Karpas-422 (cell line): ENCODE measurements at places on chromosomes 1 and 21.

- DNase-seq: peak; percentile 12
Observed at GRCh38 chr1:229709500-229710013, 83.5 kb downstream of the URB2 start.

- DNase-seq: no peak
Observed at GRCh38 chr1:182166750-182167149, 105.2 kb upstream of the ZNF648 start.

DNA sequence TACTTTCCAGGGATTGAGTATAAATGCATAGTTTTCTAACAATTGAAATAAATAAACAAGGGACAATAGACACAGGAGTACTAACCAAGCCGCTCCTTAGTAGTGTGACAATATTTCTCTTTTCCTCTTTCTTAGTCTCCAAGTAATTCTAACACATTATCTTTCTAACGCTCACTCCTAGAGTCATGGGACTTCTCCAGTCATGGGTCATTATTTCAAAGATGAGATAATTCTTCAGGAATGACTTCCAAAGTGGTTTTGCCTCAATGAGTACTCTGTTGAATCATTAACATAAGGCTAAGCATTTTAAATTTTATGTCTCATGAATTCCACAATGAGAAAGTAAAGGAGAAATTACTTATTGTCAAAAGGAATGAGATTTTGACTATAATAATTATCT lies 605.8 kb upstream of the ADAMTS5 start:
- no peak for DNase-seq

DNA sequence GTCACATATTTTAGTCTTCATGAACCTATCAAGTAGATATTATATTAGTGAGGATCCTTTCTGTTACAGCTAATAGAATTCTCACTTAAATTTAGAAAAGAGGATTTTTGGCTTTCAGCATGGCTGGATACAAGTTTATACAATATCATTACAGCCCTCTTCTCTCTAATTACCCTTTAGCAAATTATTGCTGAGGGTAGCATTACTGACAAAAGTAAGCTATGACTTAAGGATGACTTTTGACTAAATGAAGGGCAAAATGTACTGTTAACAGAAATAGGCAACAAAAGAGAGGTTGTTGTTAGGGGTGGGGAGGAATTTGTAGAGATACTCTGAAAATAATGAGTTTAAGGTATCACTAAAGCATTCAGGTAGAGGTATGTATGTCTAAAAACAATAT lies 85.8 kb downstream of the FNBP1L start:
- no peak for DNase-seq

- peak; percentile 61 for DNase-seq
Observed at GRCh38 chr1:35894183-35894582, 11.2 kb downstream of the AGO1 start.

GRCh38 chr1:211501711-211502400 lies 9.9 kb upstream of the RD3 start:
- no peak for DNase-seq

- no peak for DNase-seq
Observed at GRCh38 chr1:239840790-239841189, 250.9 kb upstream of the FMN2 start.

DNA sequence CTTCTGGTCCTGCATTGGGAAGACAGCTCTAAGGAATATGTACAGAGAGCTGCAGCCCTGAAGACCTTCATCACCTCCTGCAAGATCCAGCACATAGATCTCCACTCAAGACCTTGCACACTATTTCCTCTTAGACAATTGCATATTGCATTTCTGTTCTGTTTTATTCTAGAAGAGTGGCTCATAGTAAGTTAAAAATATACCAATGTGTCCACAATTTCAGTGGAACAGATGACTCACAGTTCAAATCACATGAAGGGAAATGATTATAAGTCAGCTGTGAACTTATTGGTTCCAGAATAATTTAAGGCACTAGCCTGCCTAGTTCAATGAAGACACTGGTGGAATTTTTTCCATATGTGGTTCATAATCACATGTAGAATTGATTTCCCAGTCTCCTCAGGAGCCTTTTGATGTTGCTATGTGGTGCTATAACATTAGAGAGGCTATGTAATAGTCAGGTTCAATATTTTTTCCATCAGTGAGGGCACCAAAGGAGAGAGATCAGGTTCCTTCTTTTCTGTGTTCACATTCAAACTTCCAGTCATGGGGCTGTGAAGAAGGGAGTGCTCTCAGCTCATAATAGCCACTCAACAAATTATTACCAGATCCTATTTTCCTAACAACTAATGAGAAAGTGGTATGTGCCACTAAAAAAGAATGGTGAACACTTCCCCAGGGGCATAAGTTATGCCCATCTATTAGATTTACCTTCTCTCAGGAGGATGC lies 9.8 kb upstream of the AK5 start:
- no peak for DNase-seq

GRCh38 chr1:86779308-86780191 lies 75.2 kb downstream of the SH3GLB1 start:
- no peak for DNase-seq

DNA sequence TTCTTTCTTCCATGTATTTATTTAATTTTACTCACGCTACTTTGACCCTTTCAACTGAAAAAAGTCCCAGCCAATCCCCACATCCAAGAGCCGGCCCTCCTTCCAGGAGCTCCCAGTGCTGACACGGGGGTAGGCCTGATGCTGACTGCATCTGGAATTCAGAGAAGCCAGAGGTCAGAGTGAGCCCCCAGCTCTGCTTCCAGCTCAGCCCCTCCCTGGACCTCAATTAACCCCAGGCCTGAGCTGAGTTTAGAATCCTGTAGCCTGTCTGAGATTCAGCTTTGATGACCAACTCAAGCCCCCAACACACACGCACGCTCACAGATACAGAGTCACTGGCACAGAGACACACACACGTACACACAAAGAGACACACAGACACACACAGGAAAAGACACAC lies 247.9 kb downstream of the NPHP4 start:
- DNase-seq: no peak

- DNase-seq: no peak
Observed at GRCh38 chr1:221725735-221726672, 15.9 kb downstream of the DUSP10 start.

DNA sequence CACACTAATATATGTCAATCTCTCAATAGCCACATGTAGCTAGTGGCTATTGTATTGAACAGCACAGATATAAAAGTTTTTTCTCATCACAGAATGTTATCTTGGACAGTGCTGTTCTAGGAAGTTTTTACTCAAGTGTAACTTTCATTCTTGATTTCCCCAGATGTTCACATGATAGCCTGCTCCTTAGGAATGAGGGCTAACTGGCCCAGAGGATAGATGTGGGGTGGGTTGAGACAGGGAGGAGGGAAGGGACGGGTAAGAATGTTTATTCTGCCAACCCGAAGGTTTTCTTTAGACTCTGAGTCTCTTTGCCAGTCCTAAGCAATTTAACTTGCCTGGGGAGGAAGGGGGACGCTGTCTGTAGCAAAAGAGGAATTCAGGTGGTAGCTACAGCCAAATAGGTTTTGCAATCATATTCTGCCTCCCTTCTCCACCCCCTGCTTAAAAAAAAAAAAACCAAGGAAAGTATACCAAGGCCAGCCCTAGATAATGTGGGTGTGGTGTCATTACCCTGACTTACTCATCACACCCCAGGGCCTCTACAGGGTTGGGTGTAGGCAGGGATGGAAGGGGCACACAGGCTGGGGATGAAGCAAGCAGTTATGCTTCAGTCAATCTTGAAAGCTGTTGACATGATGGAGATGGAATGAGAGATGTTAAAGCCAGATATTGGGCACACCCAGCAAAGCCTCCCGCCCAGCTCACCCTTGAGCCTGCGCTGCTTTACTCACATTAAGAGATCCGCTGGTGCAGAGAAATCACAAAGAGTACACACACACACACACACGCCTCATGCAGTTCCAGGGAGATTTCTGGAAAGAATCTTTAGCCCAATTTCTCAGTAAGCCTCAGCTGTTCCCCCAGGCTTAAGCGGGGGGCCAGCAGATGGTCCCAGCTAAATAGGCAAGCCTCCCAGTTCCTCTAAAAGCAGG lies 59.9 kb downstream of the PLXNA2 start:
- no peak for DNase-seq

DNA sequence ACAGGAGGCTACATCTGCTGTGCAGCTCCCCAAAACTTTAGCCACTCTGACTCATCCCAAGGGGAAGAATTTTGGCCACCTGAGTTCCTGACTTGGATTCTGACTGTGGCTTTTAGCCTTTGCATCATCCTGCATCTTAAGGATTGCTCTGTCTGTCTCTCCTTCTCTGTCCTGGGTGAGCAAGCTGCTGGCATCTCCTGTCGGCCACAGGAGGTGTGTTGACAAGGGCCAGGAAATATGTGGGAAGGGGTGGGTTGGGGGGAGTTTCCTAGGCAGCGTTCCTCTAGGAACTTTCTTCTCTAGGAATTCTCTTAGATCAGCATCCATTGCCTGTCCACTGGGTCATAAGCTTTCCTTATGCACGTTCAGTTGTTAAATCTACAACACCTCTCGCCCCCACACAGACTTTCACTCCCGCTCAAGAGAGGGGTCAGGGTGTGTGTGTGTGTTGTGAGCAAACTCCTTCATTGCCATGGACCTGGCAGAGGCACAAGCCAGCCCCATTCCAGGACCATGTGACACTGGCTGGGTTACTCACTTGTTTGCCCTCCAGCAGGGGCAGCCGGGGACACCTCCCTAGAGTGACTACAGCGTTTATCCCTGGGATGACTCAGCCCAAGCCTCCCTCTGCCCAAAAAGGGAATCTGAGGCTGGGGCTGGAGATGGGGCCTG lies 145.0 kb upstream of the DUSP10 start:
- no peak for DNase-seq

DNA sequence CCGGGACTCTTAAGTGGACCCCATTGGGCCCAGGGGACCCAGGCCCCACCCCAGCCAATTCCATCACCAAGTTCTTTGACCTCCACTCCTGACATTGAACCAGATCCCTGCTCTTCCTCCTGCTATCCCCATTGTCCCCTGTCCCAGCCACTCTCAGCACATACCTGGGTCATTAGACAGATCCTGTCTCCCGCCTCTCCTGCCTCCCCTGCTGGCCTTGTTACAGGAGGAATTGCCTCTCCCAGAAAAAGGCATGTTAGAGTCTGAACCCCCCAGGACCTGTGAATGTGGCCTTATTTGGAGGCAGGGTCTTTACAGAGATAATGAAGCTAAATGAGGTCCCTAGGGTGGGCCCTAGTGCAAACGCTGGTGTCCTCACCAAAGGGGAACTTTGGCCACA lies 301.9 kb downstream of the NPHP4 start:
- no peak for DNase-seq

- no peak for DNase-seq
Observed at GRCh38 chr1:212433577-212434462, 1.1 kb downstream of the NENF start.

DNA sequence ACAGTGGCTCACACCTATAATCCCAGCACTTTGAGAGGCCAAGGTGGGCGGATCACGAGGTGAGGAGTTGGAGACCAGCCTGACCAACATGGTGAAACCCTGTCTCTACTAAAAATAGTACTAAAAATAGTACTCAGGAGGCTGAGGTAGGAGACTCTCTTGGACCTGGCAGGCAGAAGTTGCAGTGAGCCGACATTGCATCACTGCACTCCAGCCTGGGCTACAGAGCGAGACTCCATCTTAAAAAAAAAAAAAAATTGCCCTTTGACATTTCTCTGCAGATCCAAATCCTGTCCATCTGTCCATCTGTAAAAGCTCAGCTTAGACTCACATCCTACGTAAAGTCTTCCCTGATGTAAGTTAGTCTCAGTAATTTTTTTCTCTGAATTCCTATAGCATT lies 6.2 kb upstream of the NCF2 start:
- no peak for DNase-seq

DNA sequence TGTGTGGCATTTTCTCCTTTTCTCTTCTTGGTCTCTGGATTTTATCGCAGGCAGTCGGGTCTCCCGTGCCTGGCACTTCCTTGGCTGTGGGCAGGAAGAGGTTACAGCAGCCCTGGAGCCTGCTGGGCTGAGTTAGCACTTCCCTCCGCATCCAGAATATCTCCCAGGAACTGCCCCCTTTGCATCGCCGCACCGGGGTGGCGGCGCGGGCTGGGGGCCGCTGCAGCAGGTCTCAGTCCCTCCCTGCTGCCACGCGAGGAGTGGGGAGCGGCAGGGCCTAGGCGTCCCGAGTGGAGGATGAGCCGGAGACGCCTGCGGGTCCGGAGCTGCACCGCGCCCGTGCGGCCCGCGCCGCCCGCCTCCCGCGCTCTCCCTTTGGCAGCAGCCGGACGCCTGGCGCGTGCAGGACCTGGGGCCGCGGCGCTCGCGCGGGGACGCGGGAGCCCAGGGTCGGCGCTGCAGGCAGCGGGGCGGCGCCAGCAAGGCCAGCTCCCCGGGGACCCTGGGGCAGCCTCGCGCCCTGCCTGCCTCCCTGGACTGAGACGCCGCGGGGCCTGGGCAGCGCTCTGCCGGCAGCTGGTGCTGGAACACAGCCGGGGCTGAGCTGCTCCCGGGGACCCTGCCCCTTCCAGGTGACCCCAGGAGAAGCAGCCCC lies 192.8 kb downstream of the PRDM2 start:
- DNase-seq: no peak

DNA sequence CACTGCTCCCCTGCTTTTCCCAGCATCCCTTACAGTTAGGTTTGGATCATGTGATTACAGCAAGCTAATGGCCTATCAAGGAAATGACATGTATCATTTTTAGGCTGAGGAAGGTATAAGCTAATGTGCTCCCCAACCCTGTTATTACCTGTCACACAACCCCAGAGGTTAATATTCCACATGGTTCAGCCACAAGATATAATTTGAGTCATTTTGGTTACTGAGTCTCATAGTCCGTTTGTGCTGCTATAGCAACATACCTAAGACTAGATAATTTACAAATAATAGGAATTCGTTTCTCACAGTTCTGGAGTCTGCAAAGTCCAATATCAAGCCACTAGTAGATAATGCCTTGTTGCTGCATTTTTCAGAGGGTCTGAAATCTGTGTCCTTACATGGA lies 29.1 kb upstream of the SLC16A1 start:
- no peak for DNase-seq
